ENCODE measurements at places on chromosomes 3 and 15. TPM values are rescaled to one million over a fixed set of nuclear protein-coding genes. Genes with fewer than 3 reads are reported as not detected.

- no peak for DNase-seq
- H3K27me3 ChIP-seq = peaks cover 13% of the 10 kb centered on the region
- H3K4me3 ChIP-seq = no peak overlapping the region
- peaks cover 2% of the 10 kb centered on the region for H3K4me1 ChIP-seq
Observed at GRCh38 chr3:39499651-39500273, 32.3 kb downstream of the MOBP start.

DNA sequence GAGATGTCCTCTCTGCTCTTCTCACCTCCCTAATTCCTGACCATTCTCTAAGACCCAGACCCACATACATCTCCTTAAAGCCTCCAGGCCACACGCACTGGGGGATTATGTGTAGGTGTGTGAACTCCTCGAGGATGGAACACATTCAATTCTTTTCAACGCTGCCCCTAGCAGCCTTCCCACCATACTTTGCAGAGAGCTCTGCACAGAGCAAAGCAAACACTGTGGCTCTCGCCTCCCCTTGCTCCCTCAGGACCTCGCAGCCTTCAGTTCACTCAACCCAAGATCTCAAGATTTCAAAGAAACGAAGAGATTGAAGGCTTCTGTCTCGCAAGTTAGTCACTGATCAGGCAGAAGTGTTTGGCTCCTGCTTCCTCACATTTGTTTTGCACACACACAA lies 6.0 kb downstream of the ACTC1 start:
- DNase-seq = no peak
- peaks cover 70% of the 10 kb centered on the region for H3K27me3 ChIP-seq
- H3K4me1 ChIP-seq = no peaks in the 10 kb centered on the region
- H3K4me3 ChIP-seq = no peak overlapping the region

The DNAH1 gene
- 9.4 TPM for total RNA-seq

DNA sequence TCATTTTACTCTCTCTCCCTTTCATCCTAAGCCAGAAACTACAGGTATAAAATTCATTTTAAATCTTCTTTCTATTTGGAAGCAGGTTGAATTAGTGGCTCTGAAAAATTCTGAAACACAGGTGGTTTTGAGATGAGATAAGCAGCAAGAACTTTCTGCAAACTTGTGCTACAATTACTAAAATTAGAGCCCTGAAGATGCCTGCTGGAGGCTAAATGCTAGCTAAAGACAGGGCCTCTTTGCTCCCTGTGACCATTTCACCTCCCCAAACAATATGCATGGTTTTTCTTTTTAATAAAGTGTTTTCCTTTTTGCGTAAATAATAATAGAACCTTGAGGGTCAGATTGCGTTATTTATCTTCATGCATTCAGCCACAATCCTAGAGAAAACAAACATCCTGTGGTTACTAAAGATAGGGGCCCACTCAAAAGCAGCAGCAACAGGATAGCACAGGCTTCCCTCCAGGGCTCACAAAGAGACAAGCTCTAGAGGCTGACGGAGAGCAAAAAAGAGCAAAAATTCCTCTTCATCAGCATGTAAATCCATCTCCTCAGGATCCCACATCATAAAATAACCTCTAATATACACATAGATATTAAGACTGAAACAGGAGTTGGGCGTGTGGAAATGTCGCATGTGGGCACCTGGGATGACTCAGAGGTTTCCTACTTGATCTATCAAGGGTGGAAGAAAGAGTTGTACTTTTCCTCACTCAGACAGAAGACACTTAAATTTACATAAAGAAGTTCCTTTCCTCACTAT lies 26.5 kb upstream of the CP start:
- no peaks in the 10 kb centered on the region for H3K36me3 ChIP-seq
- no peaks in the 10 kb centered on the region for H3K27me3 ChIP-seq
- no peak for DNase-seq
- no peak overlapping the region for H3K4me3 ChIP-seq
- H3K4me1 ChIP-seq = peaks cover 49% of the 10 kb centered on the region
- peak overlapping the region; percentile 52 for H3K27ac ChIP-seq

The CKMT1B gene
- total RNA-seq = not detected

GRCh38 chr15:96053781-96054428 lies 276.6 kb upstream of the NR2F2 start:
- H3K36me3 ChIP-seq = no peaks in the 10 kb centered on the region
- peaks cover 24% of the 10 kb centered on the region for H3K4me1 ChIP-seq
- no peak for DNase-seq
- no peaks in the 10 kb centered on the region for H3K27me3 ChIP-seq

GRCh38 chr3:159258934-159259333 lies 457.1 kb downstream of the MFSD1 start:
- H3K27ac ChIP-seq = no peak overlapping the region
- H3K4me1 ChIP-seq = no peaks in the 10 kb centered on the region
- H3K4me3 ChIP-seq = no peak overlapping the region
- H3K36me3 ChIP-seq = no peaks in the 10 kb centered on the region
- DNase-seq = no peak
- H3K27me3 ChIP-seq = peaks cover 56% of the 10 kb centered on the region

- H3K4me3 ChIP-seq = no peak overlapping the region
- peak overlapping the region; percentile 65 for H3K27ac ChIP-seq
- no peak for DNase-seq
- H3K27me3 ChIP-seq = no peaks in the 10 kb centered on the region
Observed at GRCh38 chr3:136954980-136955780, 2.6 kb upstream of the IL20RB start.

DNA sequence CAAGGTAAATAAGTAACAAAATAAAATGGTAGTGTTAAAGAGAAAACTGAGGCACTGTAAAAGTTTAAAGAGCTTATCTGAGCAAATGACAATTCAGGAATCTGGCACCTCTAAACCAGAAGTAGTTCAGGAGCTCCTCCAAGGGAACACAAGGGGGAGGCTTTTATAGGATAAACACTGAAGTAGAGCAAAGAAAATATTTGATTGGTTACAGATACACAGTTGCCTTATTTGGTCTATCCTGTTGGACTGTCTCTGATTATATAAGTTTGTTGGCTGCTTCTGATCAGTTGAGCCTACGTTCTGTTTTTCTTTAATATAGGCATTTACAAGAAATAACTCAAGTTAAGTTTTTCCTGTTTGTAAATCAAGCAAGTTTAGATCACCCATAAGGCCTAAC lies 146.9 kb downstream of the ERC2 start:
- H3K36me3 ChIP-seq = no peaks in the 10 kb centered on the region
- H3K4me3 ChIP-seq = no peak overlapping the region
- no peaks in the 10 kb centered on the region for H3K4me1 ChIP-seq
- H3K27me3 ChIP-seq = peaks cover 4% of the 10 kb centered on the region

The PGBD4 gene
- total RNA-seq = 2.0 TPM

The VGLL4 gene
- 139 TPM for total RNA-seq

The SLC28A1 gene
- total RNA-seq = not detected

The DUOXA2 gene
- total RNA-seq = not detected

The TMEM158 gene
- 15.0 TPM for total RNA-seq

The FETUB gene
- not detected for total RNA-seq

The ANXA2 gene
- 2,961 TPM for total RNA-seq

The SMCO1 gene
- not detected for total RNA-seq

DNA sequence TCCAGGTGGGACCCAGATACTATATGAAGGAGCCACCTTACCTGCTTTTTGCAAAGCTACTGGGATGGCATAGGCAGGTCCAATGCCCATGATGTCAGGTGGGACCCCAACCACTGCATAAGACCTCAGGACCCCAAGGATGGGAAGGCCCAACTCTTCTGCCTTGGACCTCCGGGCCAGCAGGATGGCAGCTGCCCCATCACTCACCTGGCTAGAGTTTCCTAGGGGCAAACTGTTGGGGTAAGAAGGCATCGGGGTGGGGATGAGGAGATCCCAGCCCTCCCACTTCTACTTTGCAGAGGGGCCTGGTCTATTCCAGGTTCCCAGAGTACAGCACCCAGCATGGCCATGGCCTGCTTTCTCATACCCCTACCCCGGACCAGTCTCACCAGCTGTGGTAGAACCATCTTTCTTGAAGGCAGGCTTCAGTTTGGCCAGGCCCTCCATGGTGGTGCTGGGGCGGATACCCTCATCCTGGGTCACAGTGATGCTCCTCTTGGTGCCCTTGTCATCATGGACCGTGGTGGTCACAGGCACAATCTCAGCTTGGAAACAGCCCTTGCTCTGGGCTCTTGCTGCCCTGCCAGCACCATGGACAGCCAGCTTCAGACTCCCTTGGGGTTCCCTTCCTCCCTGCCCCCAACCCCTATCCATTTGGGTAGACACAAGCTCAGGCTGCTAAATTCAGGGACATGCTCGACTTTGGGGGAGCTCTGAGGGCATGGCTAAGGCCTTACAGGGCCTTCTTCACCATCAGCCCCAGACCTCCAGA lies 10.6 kb downstream of the ACAA1 start:
- peak; percentile 69 for DNase-seq
- H3K4me1 ChIP-seq = no peaks in the 10 kb centered on the region
- H3K4me3 ChIP-seq = no peak overlapping the region
- no peak overlapping the region for H3K27ac ChIP-seq
- no peaks in the 10 kb centered on the region for H3K27me3 ChIP-seq

The IL5RA gene
- total RNA-seq = not detected

DNA sequence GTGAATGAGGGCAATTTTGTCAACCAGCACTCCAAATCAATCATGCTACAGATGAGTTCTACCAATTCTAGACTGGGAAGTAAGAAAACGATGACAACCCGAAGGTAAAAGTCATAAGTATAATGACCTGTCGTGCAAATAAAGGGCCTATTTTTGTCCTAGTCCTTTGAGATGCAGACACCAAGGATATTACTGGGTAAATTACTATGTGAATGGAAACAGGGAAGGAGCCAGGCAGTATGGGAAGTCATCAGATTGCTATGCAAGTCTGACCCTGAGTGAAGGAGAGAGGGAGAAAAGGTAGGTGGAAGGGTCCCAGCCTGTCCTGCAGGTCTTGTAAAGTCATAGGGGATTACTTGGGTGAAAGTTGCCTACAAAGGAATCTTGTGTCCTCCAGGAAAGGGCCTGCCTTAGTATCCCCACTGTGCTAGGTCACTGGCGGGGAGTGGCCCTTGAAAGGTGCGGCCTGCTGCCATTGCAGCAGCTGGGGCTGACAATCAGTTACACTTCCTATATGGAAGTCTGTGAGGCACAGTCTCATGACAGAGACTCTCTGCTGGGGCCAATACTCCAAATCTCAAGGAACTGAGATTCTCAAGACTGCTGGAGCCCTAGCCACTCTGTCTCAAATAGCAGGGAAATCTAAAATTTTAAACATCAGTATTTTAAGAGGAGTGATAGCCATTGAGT lies 149.9 kb upstream of the SLC2A2 start:
- H3K27ac ChIP-seq = peak overlapping the region; percentile 67
- DNase-seq = no peak
- H3K4me1 ChIP-seq = peaks cover 27% of the 10 kb centered on the region

The THUMPD3 gene
- 43.2 TPM for total RNA-seq

The FAM81A gene
- not detected for total RNA-seq

The CFAP100 gene
- total RNA-seq = not detected

- H3K27me3 ChIP-seq = peaks cover 9% of the 10 kb centered on the region
Observed at GRCh38 chr3:31289584-31289983, 243.1 kb upstream of the STT3B start.

The KLHL40 gene
- total RNA-seq = not detected

GRCh38 chr3:179902061-179902460 lies 134.7 kb downstream of the PEX5L start:
- H3K4me3 ChIP-seq = no peak overlapping the region
- peaks cover 36% of the 10 kb centered on the region for H3K27me3 ChIP-seq
- no peak for DNase-seq

The SMAD3 gene
- 35.8 TPM for total RNA-seq

GRCh38 chr15:59687836-59688235 lies 1.3 kb downstream of the BNIP2 start:
- DNase-seq = no peak
- peaks cover 32% of the 10 kb centered on the region for H3K4me1 ChIP-seq
- H3K27ac ChIP-seq = peak overlapping the region; percentile 94
- H3K4me3 ChIP-seq = peak overlapping the region; percentile 85

The RETNLB gene
- total RNA-seq = not detected

GRCh38 chr3:78368636-78369345 lies 1328.9 kb downstream of the ROBO2 start:
- H3K36me3 ChIP-seq = no peaks in the 10 kb centered on the region
- no peak overlapping the region for H3K4me3 ChIP-seq
- no peaks in the 10 kb centered on the region for H3K27me3 ChIP-seq
- H3K27ac ChIP-seq = no peak overlapping the region
- DNase-seq = no peak

GRCh38 chr3:126964950-126965349 lies 18.0 kb upstream of the PLXNA1 start:
- no peak overlapping the region for H3K27ac ChIP-seq
- no peaks in the 10 kb centered on the region for H3K36me3 ChIP-seq
- H3K27me3 ChIP-seq = no peaks in the 10 kb centered on the region
- DNase-seq = no peak

The DYNLT2B gene
- total RNA-seq = 19.5 TPM

The DUOX2 gene
- 0.08 TPM for total RNA-seq

All from osteocyte (in vitro differentiated cells).